ENCODE measurements at places on chromosomes 7 and 10.

DNA sequence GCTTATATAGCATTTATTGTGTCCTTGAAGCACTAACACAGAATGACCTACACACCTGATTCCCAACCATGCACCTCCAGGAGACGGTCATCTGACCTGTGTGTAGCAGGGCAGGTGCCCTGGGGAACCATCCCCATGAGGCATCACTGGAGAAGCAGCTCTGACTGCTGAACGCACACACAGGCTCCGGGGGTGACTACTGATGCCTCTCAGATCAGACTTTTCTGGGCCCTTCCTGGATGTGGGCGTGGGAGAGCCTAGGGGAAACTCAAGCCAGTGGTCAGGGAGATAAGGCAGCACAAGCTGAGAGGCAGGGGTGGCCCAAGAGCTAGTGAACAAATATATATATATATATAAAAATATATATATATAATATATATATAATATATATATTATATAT is 37.6 kb downstream of the CPXM2 start:
- DNase-seq = no peak

DNA sequence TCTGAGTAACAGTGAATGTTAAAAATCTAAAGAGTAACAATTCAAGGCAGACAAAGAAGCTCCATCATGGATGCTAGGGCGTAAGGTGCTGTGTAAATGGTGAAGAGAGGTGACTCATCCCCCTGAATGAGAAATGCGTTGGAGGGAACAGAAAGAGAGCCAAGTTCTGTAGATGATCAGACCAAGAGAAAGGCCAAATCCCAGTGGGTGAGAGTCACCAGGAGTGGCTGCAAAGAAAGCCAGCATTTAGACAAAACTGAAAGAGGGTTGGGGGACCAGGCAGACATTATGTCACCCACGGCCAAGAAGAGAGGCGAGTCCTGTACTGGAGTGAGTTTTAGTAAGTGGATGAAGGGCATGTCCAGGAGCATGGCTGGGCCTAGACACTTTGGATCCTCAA is 153.1 kb downstream of the TRIL start:
- DNase-seq = no peak

DNA sequence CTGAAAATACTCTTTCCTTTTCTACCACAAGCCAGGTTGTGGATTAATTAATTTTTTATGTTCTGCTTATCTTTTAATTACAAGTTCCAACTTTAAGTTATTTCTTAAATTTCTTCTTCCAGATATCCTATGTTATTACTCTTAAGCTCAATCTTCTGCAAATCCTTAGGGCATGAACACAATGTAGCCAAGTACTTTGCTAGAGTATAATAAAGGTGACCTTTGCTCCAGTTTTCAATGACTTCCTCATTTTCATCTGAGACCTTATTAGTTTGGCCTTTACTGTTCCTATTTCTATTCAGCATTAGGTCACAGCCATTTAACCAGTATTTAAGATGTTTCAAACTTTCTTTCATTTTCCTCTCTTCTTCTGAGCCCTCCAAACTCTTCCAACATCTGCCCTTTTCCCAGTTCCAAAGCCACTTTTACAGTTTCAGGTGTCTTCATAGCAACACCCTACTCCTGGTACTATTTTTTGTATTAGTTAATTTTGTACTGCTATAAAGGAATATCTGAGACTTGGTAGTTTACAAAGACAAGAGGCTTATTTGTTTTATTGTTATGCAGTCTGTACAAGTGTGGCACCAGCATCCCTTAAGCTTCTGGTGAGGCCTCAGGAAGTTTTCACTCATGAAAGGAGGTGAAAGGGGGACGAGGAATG is 886.2 kb upstream of the GHITM start:
- no peak for DNase-seq

DNA sequence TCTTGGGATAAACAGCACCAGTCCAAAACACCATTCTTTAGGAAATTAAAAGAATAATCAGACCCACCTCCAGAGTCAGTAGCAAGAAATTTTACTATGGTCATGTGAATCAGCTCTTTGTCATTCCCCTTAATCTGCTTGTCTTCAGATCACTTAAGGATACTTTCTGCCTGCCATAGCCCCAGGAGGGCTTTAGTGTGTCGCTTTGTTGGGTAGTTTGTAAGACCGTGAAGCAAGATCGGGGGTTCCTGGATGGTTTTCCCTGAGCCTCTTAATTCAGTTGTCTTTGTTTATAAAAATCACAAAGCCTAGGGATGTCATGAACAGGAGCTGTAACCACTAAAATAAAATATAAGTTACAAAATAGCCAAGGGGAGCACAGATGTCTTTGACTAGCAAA is 223.6 kb downstream of the RELN start:
- no peak for DNase-seq

GRCh38 chr7:14875941-14876587 is 26.5 kb downstream of the DGKB start:
- DNase-seq = no peak

- DNase-seq = no peak
These were observed 9.5 kb downstream of the PLXDC2 start for GRCh38 chr10:19825700-19826099.

- DNase-seq = no peak
These were observed 1.2 kb downstream of the CYREN start for GRCh38 chr7:135169141-135169963.

- DNase-seq = no peak
These were observed 7.0 kb downstream of the PKD1L1 start for GRCh38 chr7:47941136-47941844.

GRCh38 chr7:1564603-1565022 is 5.2 kb downstream of the PSMG3 start:
- no peak for DNase-seq

DNA sequence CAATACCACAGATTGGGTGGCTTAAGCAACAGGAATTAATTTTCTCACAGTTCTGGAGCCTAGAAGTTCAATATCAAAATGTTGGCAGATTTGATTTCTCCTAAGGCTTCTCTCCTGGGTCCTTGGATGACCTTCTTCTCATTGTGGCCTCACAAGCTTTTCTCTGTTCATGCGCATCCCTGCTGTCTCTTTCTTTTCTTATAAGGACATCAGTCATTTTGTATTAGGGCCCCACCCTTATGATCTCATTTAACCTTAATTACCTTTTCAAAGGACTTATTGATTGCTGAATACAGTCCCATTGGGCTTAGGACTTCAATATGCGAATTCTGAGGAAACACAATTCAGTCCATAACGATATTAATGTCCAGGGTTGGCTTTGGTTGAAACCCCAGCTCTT is 285.4 kb downstream of the HDAC9 start:
- no peak for DNase-seq

- no peak for DNase-seq
These were observed 44.3 kb downstream of the DNAJB9 start for GRCh38 chr7:108613949-108614381.

GRCh38 chr7:55066938-55067337 is 48.1 kb downstream of the EGFR start:
- DNase-seq = no peak

DNA sequence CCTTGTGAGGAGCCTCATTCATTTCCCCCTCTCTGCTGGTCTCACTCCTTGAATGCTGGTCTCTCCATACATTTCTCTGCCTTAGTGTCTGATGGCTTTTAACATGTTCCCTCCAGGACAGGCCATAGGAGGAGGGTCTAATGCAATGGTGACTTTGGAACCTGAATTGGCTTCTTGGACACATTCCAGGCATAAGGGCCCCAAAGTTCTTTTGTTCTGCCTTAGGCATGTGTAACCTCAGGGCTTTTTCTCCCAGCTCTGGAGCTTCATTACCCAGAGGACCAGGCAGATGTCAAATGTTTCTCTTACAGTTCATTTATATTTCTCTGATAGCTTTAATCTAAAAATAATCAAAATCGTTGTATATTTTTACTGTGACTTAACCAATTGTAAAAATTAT is 162.6 kb downstream of the SDK1 start:
- DNase-seq = no peak

GRCh38 chr7:30028749-30029635 is 780 bp downstream of the PLEKHA8 start:
- no peak for DNase-seq

DNA sequence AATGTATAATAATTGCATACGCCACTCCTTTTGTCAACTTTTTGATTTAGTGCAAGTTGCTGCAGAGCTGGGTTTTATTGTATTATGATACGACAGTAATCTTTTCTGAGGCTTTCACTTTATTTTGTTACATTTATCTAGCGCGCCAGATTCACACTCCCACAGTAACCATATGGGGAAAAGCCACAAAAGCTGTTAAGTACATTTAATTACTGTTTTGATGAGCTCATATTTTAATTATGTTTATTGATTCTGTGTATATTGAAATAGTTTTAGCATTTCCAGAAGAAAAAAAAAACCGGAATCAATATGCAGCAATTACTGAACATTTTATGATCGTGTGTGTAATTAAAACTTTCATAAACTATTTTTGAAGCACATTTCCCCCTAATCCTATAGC is 118.5 kb downstream of the RAB11FIP2 start:
- no peak for DNase-seq

- no peak for DNase-seq
These were observed 757.0 kb upstream of the C7orf33 start for GRCh38 chr7:147833557-147833956.

DNA sequence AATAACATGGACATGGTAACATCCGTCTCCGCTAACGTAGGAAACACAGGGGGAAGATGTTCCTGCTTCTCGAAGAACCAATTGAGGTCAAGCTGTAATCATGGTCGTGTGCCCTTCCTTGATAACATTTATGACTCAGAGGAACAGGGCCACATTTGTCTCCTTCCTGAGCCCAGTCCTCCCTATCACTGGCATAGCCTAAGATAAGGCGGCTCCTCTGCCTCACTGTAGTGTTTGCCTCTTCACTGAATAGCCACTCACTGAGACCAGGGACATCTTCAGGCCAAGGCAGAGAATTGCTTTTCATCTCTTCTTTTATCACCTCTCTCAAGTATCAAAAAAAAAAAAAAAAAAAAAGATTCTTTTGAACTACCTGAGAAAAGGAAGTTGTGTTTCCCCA is 5.4 kb upstream of the GRM8 start:
- no peak for DNase-seq

GRCh38 chr10:89992575-89992974 is 291.2 kb downstream of the KIF20B start:
- no peak for DNase-seq

DNA sequence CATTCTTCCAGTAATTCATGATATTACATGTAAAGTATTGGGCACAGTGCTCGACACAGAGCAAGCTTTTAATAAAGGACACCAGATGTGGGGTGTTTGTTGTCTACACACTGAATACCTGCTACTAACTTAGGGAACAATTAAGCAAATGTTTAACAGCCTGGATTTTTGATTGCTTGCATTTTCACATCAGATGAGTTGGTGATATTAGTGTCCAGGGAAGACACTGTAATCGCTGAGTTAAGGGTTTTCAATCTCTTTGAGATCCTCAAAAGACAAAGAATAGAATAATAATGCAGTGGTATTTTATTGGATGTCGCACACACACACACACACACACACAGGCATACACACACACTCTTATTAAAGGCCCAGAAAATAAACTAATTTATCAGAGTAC is 79.1 kb downstream of the VIM start:
- no peak for DNase-seq

DNA sequence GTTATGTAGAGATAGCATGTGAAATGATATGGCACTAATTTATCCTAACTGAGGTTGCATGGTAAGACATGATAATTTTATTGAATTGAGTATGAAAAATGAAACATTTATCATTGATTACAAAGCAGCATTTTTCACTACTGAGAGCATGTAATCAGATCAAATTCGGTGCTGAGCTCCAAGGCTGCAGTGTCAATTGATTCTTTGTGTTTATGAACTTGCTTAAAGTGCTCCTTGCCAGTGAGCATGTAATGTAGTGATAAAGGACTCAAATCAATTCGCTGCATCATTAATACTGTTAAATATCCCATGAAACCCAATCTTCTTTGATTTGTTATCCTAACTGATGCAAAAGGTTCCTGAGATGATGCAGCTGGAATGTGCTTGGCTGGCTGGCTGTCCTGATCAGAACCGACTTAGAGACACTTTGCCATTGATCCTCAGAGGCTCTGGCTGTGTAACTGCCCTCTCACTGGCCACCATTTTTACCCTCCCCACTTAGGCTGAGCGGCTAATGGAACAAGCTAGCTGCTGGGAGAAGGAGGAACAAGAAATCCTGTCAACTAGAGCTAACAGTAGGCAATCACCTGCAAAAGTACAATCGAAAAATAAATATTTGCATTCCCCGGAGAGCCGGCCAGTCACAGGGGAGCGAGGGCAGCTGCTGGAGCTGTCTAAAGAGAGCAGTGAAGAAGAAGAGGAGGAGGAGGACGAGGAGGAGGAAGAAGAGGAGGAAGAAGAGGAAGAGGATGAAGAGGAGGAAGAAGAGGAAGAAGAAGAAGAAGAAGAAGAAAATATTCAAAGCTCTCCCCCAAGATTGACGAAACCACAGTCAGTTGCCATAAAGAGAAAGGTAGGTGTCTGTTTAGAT is 89.8 kb upstream of the SAMD8 start:
- no peak for DNase-seq

DNA sequence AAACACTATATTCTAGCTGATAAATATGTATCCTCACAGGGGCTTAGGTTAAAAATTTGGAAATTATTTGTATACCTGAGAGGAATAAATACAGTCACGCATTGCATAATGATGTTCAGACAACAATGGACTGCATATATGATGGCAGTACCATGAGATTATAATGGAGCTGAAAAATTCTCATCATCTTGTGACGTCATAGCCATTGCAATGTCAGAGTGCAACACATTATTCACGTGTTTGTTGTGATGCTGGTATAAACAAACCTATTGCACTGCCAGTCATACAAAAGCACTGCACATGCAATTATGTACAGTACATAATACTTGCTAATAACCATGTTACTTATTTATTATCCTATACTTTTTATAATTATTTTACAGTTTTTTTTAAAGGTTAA is 31.4 kb downstream of the STEAP1B start:
- DNase-seq = no peak

DNA sequence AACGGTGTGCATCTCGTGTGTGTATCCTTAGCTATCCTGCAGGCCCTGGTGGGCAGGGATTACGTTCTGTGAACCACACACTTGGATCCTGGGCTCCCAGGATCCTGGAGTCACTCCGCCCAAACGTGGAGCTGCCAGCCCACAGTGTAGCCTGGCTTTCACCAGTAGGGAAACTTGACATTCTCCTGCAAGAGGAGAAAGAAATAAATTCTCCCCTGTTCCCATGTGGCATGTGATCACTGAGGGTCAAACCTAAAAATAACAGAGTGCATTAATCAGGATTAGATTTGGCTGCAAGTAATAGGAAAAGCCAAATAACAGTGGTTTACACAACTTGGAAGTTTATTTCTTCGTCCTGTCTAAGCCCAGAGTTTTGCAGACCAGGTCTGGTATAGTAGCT is 32.3 kb downstream of the PALD1 start:
- no peak for DNase-seq

- no peak for DNase-seq
These were observed 149.4 kb downstream of the DNAJB6 start for GRCh38 chr7:157486007-157486755.

DNA sequence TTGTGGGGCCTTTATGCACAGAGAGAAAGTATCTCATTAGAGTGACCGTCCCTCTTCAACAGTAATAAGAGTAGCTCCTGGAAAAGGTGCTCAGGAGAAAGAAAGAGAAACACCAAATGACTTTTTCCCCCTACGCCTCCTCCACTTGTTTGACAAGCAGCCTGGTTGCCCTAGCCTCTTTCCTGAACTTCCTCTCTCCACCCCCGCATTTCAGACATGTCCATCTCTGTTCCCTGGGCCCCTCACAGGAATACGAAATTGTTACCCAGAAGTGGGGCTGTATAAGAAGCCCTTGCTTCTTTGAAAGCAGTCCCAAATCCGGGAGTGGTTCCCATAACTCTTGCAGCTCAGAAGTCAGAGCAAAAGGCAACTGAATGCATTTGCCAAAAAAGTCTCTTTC is 119.6 kb upstream of the ADO start:
- no peak for DNase-seq

- DNase-seq = no peak
These were observed 149.8 kb downstream of the NSUN6 start for GRCh38 chr10:18501629-18502028.

Data from activated CD4-positive, alpha-beta T cell treated with anti-CD3 and anti-CD28 coated beads for 24 hours (primary cell).